ENCODE measurements at places on chromosomes 1 and 21. TPM values are rescaled to one million over a fixed set of nuclear protein-coding genes. Genes with fewer than 3 reads are reported as not detected.
A peak's percentile ranks its signal among the peaks of the same experiment; 100 is the strongest.

Gene ZYG11B
- total RNA-seq: 28.1 TPM

Gene GUCA2B
- total RNA-seq: not detected

Gene TFAP2E
- 0.44 TPM for total RNA-seq

Gene U2AF1
- total RNA-seq: 28.6 TPM

Gene SERPINC1
- 205 TPM for total RNA-seq

Gene MFAP2
- 1.1 TPM for total RNA-seq

Gene ZSCAN20
- 2.8 TPM for total RNA-seq

Gene CFHR1
- not detected for total RNA-seq

Gene MAP10
- total RNA-seq: not detected

Gene CCDC30
- 1.2 TPM for total RNA-seq

DNA sequence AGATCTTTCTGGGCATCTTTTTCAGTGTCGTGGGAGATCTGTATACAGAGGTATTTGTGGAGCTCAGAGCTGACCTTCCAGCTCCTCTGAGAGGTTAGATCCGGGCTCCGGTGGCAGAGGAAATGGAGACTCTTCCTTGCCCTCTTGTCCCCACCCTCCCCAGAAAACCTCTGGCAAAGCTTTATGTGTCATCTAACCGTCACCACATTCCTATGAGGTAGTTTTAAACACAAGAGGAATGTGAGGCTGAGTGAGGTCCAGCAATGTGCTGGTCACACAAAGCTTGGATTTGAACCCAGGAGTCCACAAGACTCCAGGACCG lies 1.2 kb downstream of the CD160 start:
- H3K4me3 ChIP-seq: peak overlapping the region; percentile 15
- no peaks in the 10 kb centered on the region for H3K36me3 ChIP-seq
- peaks cover 30% of the 10 kb centered on the region for H3K4me1 ChIP-seq
- DNase-seq: no peak
- H3K27ac ChIP-seq: no peak overlapping the region

- no peaks in the 10 kb centered on the region for H3K27me3 ChIP-seq
- no peak for DNase-seq
- no peak overlapping the region for H3K4me3 ChIP-seq
- peaks cover 42% of the 10 kb centered on the region for H3K4me1 ChIP-seq
- no peak overlapping the region for H3K27ac ChIP-seq
These were observed 4.6 kb downstream of the HJV start for GRCh38 chr1:146016891-146017290.

- no peak overlapping the region for H3K4me3 ChIP-seq
- peaks cover 13% of the 10 kb centered on the region for H3K4me1 ChIP-seq
- peak; percentile 18 for DNase-seq
- peaks cover 3% of the 10 kb centered on the region for H3K36me3 ChIP-seq
These were observed 28.3 kb downstream of the SCP2 start for GRCh38 chr1:52955129-52955970.

DNA sequence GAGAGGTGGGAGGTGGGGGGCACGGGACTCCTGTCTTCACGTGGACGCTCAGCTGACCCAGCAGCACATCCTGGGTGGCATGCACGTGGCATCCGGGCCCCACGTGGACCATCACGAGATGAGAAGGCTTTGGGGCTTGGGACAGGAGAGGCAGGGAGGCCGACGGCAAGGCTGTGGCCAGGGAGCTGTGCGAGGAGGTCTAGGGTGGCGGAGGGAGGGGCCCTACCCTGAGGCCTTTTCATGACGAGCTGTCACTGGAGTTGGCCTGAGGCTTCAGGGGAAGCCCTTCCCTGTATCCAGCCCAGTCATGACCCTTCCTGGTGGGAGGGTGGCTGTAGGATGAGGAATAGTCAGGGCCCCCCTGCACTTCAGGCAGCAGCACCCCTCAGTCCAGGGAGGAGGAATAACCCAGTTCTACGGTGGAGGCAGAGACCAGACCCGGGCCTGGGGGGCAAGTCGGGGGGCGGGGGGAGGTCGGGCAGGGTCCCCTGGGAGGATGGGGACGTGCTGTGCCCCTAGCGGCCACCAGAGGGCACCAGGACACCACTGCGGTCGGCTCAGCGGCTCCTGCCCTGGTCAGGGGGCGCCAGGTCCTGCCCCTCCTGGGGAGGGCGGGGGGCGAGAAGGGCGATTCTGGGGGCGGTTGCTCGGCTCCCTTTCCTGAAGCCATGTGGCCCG lies 2.0 kb upstream of the PERM1 start:
- no peak for DNase-seq
- H3K4me1 ChIP-seq: peaks cover 45% of the 10 kb centered on the region
- no peaks in the 10 kb centered on the region for H3K36me3 ChIP-seq
- H3K27ac ChIP-seq: no peak overlapping the region
- peaks cover 61% of the 10 kb centered on the region for H3K27me3 ChIP-seq

DNA sequence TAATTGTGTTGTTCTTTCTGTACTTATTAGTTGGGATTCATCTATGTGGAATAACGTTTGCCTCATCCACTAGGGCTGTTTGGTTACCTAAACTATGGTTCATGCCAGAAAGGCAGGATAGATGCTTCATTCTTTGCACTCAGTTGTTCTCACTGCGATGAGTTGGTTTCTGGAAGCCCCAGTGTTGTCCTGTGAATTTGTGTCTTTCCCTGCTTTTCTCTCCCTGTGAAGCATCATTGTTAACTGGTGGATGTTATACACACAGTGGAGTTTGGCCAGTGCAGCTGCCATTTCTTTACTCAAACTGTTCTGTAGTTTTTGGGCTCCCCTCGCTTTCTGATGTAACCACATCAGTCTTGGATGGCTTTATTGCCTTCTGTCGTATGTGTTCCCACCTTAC lies 143.6 kb upstream of the COL6A1 start:
- no peak overlapping the region for H3K4me3 ChIP-seq
- peaks cover 9% of the 10 kb centered on the region for H3K27me3 ChIP-seq
- no peak overlapping the region for H3K27ac ChIP-seq

- DNase-seq: no peak
- no peak overlapping the region for H3K27ac ChIP-seq
- no peak overlapping the region for H3K4me3 ChIP-seq
- peaks cover 37% of the 10 kb centered on the region for H3K36me3 ChIP-seq
- no peaks in the 10 kb centered on the region for H3K4me1 ChIP-seq
These were observed 17.6 kb downstream of the NPHP4 start for GRCh38 chr1:5974631-5975030.

DNA sequence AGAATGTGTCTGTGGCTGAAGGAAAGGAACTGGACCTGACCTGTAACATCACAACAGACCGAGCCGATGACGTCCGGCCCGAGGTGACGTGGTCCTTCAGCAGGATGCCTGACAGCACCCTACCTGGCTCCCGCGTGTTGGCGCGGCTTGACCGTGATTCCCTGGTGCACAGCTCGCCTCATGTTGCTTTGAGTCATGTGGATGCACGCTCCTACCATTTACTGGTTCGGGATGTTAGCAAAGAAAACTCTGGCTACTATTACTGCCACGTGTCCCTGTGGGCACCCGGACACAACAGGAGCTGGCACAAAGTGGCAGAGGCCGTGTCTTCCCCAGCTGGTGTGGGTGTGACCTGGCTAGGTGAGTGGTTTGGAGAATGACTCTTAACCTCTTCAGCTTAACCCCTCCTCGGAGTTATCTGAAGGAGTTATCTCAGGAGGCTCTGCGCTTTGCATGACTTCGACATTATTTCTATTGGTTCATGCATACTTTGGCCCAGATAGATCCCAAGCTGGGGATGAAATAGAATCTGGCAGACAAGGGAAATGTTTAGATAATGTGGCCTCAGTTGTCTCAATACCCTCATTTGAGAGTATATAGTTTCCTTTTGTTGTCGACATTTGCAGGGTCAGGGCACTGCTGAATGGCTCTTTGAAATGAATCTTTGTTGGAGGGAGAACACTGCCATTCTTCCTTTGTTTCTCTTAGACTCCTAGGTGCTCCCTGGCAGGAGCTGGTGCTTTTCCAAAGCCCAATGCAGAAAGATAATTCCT lies 39.7 kb downstream of the PTGFRN start:
- no peaks in the 10 kb centered on the region for H3K27me3 ChIP-seq
- no peak for DNase-seq
- no peak overlapping the region for H3K27ac ChIP-seq
- no peaks in the 10 kb centered on the region for H3K4me1 ChIP-seq

DNA sequence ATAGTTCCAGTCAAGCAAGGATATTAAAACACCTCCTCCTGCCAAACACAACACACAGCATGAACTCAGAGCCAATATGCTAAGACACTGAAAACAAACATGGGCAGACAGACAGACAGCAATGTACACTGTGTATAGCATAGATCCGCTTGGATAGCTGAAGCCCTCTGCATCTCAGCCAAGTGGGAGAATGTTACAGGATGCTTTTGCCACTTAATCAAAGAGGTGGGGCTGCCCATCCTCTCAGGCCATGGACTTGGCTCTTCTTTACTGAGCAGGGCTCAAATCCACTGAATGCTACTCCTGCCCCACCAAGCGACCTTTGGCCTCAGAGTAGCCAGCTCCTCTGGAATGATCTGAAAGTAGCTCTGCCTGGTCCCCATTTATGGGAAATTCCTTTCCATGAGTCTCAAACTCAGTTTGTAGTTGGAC lies 64.7 kb upstream of the NGF start:
- H3K4me3 ChIP-seq: no peak overlapping the region
- H3K27ac ChIP-seq: no peak overlapping the region
- H3K36me3 ChIP-seq: no peaks in the 10 kb centered on the region
- DNase-seq: no peak
- H3K4me1 ChIP-seq: no peaks in the 10 kb centered on the region

DNA sequence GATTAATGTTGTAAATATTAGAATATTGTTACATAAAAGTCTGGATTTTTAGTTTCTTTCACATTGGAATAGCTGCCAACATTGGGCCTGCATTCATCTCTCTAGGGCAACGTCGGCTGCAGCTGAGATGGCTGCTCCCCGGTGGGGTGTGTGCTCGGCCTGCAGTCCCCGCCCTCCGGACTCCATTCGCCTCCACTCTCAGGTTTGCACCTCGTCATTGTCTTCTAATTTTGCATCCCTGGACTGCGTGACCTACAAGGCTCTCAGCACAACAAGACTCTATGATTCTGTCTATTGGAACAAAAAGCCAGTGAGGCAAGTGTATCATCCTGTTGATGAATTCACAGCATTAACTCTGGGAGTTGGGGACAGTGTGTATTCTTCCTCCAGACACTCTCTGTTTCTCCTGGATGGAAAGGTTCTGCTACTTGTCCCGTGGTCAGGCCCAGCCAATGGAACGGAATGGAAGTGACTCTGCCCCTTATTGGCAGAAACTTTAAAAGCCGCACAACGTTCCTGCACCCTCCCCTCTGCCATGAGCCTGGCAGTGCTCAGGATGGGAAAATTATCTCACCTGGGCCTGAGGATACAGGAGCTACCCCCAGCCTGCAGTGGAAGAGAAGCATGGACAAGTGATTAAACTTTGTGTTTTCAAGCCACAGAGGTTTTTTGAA lies 105.0 kb upstream of the SAMD11 start:
- H3K4me1 ChIP-seq: no peaks in the 10 kb centered on the region
- no peak overlapping the region for H3K27ac ChIP-seq
- H3K36me3 ChIP-seq: no peaks in the 10 kb centered on the region
- no peaks in the 10 kb centered on the region for H3K27me3 ChIP-seq
- H3K4me3 ChIP-seq: no peak overlapping the region

- no peak overlapping the region for H3K27ac ChIP-seq
- peaks cover 58% of the 10 kb centered on the region for H3K4me1 ChIP-seq
- DNase-seq: no peak
- H3K36me3 ChIP-seq: peaks cover 19% of the 10 kb centered on the region
- H3K4me3 ChIP-seq: no peak overlapping the region
These were observed 51.1 kb downstream of the SKI start for GRCh38 chr1:2279210-2279639.

DNA sequence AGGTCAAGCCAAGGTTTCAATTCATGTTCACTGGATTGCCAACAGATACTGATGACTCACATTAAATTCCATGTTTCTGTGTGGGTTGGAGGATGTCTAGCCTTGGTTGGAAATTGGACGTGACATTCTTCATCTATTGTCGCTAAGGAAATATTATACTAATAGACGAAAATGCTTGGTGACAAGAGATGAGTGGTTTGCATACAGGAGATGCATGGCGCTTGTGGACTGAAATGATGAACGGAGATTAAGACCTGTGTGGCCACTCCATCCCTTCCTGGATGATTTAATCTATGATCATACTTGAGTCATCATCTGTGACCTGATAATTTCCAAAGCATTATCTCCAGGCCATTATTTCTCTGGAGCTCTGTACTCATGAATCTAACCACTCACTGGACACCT lies 97.0 kb upstream of the CD34 start:
- peaks cover 6% of the 10 kb centered on the region for H3K27me3 ChIP-seq
- no peaks in the 10 kb centered on the region for H3K36me3 ChIP-seq
- H3K4me1 ChIP-seq: no peaks in the 10 kb centered on the region
- H3K27ac ChIP-seq: no peak overlapping the region
- H3K4me3 ChIP-seq: no peak overlapping the region
- DNase-seq: no peak

- no peak overlapping the region for H3K27ac ChIP-seq
- no peak for DNase-seq
- no peaks in the 10 kb centered on the region for H3K36me3 ChIP-seq
- no peaks in the 10 kb centered on the region for H3K27me3 ChIP-seq
- no peaks in the 10 kb centered on the region for H3K4me1 ChIP-seq
These were observed 16.6 kb downstream of the HIVEP3 start for GRCh38 chr1:41902159-41902577.

- H3K4me3 ChIP-seq: no peak overlapping the region
- DNase-seq: no peak
- H3K36me3 ChIP-seq: no peaks in the 10 kb centered on the region
- no peak overlapping the region for H3K27ac ChIP-seq
These were observed 256.7 kb upstream of the CACYBP start for GRCh38 chr1:174742805-174743653.

GRCh38 chr21:34987501-34988072 lies 61.5 kb downstream of the RUNX1 start:
- no peaks in the 10 kb centered on the region for H3K36me3 ChIP-seq
- H3K4me3 ChIP-seq: no peak overlapping the region
- H3K27me3 ChIP-seq: no peaks in the 10 kb centered on the region
- H3K27ac ChIP-seq: no peak overlapping the region

GRCh38 chr1:160031365-160032164 lies at the start of gene PIGM:
TSS of gene PIGM (minus strand) at chr1:160031990. CDS start at chr1:160031739, 251 bp downstream.
- peak within 1 kb of the TSS; percentile 76 for H3K27ac ChIP-seq
- peak; percentile 94 for DNase-seq
- H3K4me3 ChIP-seq: peak within 1 kb of the TSS; percentile 72
- no peaks in the 10 kb centered on the region for H3K27me3 ChIP-seq
- H3K36me3 ChIP-seq: no peaks in the 10 kb centered on the region

DNA sequence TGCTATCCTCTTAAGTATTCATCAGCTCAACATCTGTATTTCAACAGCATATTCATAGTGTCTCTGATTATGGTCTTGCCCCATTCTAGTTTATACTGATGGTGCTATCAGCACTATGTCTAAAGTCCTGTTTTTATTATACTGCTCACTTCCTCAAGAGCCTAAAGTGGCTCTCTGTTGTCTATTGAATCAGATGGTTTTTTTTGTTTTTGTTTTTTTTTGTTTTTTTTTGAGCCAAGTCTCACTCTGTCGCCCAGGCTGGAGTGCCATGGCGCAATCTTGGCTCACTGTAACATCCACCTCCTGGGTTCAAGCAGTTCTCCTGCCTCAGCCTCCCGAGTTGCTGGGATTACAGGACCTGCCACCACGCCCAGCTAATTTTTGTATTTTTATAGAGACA lies 6.1 kb downstream of the STX12 start:
- H3K27me3 ChIP-seq: no peaks in the 10 kb centered on the region
- no peak overlapping the region for H3K4me3 ChIP-seq
- no peaks in the 10 kb centered on the region for H3K36me3 ChIP-seq
- H3K27ac ChIP-seq: no peak overlapping the region

Measured in HepG2 (cell line).